ENCODE measurements at places on chromosomes 5 and 9.

DNA sequence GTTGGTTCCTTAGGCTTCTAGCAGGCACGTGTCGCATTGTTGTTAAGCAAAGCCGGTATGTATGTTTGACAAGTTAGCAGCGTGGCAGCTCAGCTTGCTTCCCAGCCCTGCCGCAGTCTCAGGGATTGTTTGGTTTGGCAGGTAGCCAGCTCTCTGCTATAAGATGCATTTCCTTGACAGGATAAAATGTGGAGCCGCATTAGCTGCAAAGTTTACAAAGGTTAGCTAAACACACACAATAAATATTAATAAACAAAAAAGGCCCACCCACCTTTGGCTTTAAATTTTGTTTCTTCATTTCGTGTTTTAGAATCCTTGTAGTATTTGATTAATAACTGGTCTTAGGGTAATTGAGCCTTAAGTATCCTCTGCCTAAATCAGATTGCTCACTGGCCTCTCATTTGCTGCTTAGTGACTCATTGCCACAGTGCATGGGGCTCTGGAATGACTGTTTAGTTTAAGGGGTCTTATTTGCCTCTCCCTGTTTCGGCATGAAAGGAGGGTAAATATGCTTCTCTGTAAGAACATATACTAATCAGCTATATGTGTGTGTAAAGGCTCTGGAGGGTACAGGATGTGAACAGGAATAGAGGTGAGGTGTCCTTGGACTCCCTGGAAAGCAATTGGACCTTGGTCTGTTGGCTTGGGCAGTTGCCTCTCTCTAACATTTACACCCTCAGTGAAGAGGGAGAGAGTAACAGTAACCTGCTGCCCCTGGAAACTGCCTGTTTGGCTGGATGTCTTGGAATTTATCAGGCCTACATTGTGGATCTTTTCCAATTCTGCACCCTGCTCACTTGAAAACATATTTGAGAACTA lies 122.0 kb downstream of the GDNF start:
- no peak for DNase-seq

DNA sequence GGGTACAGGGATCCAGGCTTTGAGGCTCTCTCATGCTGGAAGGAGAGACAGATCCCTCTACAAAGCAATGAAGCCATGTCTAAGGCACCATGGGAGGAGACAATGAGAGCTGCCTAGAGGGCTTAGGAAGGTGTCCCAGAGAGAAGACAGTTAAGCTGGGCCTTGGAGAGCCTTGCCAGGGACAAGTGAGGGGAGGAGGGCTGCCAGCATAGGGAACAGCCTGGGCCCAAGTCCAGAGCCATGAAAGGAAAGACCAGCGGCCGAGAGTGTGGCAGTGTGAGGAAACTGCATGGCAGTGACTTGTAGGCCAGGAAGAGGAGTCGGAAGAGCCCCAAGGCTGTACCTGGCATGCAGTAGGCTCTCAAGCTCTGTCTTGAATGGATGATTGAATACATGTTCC lies 88.5 kb downstream of the PSD2 start:
- DNase-seq, result no peak

DNA sequence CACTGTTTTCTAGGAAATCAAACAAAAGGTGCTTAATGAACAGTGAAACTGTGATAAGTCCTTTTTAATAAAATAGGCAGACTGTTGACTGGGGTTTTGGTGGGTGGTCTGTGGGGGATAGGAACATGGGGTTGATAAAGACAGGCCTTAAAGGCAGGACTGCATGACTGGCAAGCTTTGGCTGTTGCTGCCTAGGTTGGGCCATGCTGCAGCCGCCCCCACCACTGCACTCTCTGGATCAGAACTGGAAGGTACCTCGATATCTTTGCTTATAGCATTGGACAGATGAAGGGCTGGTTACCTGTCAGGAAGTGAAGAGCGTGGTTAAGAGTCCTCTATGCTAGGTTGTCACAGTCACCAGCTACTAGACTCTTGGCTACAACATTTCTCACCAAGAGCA lies 24.4 kb downstream of the APBA1 start:
- no peak for DNase-seq

DNA sequence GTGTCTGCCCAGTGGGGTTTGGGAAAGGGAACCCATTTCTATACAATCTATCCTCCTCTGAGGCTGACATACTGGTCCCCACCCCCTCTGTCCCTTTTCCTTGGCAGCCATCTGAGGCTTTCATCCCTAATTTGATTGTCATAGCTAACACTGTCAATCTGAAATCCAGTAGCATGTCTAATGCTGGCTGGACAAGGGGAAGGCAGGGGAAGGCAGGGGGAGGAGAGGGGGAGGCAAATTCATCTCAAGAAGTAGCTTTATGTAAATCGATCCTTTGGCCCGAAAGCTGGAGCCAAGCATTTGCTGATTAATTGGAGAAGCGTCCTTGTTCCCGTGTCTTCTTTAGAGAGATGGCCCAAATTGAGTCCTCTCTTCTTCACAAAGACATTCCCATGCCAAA lies 314.1 kb upstream of the PANK3 start:
- no peak for DNase-seq

DNA sequence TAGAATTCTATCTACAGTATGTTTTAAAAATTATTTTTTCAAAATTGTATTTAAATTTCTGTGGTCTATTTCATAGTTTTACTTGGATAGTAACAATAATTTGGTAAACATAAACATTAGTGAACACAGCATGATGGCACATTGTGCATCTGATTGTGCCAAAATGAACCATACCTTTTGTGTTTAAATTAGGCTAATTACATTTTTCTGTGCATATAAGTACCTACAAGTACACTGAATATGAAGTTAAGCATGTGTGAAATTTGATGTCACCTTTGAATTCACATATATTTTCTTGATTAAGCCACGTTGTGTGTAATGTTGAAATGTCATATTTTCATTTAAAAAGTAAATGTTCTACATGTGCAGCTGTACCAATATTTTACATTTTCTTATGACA lies 13.4 kb downstream of the PBX3 start:
- DNase-seq, result no peak

- DNase-seq, result no peak
Measured at GRCh38 chr9:19213823-19214222, 16.7 kb upstream of the DENND4C start.

DNA sequence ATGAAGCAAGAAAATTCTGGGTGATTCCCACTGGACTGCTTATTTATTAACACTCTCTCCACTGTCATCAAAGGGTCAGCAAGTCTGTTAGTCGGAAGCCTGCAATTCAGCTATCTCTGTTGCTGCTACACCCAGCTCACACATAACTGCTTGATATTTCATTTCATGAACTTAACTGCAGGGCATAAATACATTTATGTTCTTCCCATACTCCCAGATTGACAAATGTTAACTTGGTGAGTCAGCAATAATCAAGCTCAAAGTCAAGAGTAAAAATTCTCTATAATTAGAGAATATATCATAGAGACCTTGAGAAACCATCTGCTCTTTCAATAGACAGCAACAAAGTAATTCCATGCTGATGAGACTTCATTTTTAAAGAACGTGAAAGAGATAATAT lies 198.8 kb downstream of the ADAMTS12 start:
- DNase-seq, result no peak

GRCh38 chr9:97577051-97577450 lies 56.1 kb downstream of the TSTD2 start:
- DNase-seq, result no peak

GRCh38 chr5:10319202-10319851 lies 11.6 kb upstream of the CMBL start:
- DNase-seq, result no peak

- no peak for DNase-seq
Measured at GRCh38 chr9:128820665-128821583, 2.6 kb downstream of the ENDOG start.

DNA sequence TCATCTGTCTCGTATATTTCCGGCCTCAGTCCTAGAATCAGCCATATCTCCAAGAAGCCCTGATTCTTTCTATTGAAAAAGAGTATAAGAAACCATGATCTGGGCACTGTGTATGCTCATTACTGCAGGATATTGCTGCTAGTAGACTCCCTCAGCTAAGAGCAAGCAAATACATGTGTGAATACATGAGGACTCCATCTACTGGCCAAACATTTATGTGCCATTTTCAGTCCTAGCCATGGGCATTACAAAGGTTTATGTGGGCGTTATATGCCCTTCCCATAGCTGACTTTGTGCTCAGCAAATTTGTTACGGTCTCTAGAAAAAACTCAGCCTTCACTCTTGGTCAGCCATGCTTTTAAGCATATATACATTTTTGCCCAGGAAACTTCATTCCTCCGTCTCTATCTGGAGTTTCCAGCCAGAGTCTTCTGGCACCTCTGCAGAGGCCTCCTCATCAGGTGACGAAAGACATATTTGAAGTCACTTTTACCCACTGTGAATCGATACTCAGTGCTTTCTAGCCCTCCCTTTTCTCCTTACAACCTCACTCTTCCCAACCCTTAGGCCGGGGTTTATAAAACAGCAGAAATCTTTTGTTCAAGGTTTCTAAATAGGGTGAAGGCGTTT lies 1495.6 kb upstream of the CDH6 start:
- no peak for DNase-seq

DNA sequence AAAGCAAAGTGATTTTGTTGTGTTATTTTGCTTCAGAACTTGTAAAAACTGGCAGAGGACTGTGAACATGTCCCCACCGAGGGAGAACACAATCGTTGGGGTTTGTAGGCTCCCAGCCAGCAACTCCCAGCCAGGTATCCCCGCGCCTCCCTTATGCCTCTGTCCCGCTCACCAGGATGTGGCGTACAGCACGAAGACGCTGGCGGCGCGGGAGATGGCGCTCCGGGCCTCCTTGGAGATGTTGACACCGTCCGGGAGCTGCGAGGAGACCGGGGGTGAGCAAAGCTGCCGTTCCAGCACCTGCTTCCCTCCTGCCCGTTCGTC lies 630 bp downstream of the POLE3 start:
- DNase-seq, result no peak

DNA sequence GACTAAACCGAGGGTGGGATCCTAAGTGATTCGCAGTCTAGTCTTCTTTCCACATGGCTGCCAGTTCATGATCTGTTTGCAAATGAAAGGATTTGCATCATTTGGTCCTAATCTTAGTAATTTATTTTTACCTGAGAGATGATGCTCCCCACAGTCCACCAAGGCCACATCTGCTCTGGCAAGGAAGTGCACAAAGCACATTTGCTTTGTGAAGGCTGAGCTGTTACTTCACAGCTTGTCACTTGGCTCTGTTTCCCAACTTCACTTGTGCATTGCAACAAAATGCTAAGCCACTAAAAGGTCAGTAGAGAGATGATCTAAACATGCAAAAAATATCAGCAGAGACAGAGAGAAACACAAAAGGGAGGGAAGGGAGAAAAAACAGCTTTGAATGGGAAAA lies 128.5 kb upstream of the VLDLR start:
- no peak for DNase-seq

Measured in stimulated activated CD8-positive, alpha-beta memory T cell treated with anti-CD3 and anti-CD28 coated beads, Interleukin-4, amount 100 ng/mL, for 4 hours (primary cell).